A172 (cell line): ENCODE measurements at places on chromosomes 1 and 21. TPM values are rescaled to one million over a fixed set of nuclear protein-coding genes. Genes with fewer than 3 reads are reported as not detected.

DNA sequence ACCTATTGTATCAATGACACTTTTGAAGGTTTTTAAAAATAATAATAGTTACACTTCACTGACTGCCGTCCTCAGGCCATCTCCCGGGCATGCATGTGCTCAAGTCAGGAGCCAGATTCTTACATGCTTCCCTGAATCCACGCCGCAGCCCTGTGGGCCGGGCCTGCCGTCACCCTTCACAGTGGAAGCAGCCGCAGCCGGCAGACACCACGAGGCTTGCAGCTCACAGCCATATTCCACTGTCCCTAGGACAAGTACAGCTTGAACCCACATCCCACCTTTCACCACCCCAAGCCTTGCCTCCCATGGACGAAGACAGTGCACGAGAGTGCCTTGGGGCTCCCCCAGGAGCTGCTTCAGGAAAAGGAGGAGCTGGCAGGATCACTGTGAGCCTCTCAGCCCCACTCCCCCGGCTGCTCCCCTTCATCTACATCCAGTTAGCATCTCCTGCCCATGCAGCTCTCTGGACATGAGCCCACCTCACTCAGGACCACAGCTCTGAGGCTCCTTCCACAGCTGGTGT is 77.2 kb downstream of the POFUT2 start:
- DNase-seq: no peak

DNA sequence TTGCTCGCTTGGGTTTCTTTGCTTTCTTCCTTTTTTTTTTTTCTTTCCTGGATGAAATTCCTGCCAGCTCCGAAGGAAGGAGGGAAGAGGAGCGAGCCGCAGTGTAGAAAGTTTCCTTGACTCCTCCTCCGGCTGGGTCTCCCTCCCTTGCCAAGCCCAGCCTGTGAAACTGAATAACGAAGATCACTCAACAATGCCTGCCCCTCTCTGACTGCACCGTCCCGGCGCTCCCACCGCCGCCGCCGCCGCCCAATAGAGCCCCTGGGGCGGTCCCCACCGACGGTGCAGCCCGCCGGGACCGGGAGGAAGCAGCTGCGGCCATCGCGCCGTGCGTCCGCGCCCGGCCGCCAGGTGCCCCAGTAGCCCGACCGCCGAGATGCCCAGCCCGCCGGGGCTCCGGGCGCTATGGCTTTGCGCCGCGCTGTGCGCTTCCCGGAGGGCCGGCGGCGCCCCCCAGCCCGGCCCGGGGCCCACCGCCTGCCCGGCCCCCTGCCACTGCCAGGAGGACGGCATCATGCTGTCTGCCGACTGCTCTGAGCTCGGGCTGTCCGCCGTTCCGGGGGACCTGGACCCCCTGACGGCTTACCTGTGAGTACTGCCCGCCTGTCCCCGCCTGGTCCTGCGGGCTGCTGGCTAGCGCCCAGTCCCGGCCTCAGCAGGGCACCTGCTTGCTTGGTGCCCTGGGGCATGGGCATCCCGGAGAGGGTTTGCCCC is at the start of gene LGR6:
LGR6 (plus strand) TSS at position 186 of the 714 bp plus-strand sequence; CDS start at position 377, 191 bp downstream.
- DNase-seq: no peak

DNA sequence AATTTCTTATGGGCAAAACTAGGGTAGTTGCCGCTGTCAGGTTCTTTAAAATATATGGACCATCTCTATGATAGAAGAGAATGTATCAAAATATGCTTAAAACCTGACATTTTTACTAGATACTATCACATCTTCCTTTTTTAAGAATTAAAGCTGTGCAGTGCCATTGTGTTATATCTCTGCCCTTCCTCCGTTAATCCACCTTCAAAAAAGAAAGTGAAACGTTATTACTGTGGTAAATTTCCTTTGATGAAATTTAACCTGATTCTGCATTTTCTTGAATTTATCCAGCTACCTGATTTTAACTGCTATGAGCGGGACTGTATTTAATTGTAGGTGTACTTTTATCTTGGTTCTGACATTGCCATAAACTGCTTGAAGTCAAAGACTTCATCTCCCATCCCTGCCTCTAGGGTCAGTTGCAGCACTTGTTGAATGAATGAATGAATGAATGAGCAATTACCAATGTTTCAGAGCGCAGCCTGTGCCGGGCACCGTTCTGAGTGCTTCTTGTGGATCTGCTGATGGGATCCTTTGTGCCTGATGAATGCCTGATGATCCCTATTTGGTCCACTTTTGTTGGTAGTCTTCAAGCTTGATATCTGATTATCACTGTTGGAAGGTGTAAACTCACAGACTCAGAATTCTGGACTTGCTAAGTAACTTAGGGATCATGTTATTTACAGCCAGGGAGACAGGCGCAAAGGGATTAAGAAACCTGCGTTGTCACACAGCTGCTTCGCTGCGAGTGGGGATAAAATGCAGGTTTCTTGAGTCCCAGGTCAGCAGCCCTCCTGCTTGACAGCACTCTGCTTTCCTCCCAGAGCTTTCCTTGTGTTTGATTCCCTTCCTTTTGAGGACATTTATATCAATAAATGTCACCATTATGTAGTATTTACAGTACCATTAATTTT is 30.1 kb downstream of the SMYD2 start:
- DNase-seq: no peak

DNA sequence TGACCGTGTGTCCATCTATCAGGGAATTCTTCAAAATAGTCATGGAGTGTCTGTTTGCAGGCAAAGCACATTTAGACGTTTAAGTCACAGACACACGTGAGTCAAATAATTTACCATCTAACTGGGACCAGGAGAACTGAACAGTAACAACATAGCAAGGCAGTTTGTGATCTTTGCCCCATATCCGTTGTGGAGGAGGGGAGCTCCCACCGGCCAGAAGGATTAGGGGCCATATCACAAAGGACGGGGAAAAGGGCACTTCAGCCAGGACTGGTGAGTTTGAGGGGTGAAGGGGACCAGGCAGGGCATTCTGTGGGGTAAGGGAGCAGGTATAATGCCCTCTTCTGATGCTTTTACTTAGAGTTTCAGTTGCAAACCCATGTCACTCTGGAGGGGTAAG is 22.9 kb downstream of the ELAPOR1 start:
- DNase-seq: no peak

- DNase-seq: no peak
Measured at GRCh38 chr1:178294654-178295053, 200.8 kb downstream of the RASAL2 start.

The BGLAP gene
- total RNA-seq: 0.34 and 2.3 TPM in 2 replicates

The ZNF697 gene
- total RNA-seq: 2.9 and 3.7 TPM in 2 replicates

The C1orf185 gene
- total RNA-seq: not detected in 2 replicates
